ENCODE measurements at places on chromosomes 16 and 17.

DNA sequence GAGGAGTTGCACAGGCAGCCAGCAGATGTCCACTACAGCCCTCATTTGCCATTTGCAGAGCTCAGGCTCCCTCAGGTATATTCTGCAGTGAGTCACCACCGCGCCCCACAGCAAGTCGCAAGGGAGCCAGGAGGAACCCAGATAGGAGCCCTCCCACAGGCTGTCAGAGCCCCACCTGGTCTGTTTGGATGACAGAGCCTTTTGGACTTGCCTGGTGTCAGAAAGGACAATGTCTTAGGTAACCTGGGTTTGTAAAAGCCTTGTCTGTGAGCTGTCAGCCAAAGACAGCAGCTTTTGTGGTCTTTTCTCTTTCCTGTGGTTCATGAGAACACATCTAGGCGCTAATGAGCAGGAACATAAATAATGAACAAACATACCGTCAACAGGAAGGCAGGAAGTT lies 70.9 kb downstream of the GNAO1 start:
- peak; percentile 52 for DNase-seq

GRCh38 chr16:82835487-82836155 lies 208.9 kb downstream of the CDH13 start:
- no peak for DNase-seq

- DNase-seq = no peak
These were observed 3.2 kb downstream of the MPP3 start for GRCh38 chr17:43829738-43830137.

DNA sequence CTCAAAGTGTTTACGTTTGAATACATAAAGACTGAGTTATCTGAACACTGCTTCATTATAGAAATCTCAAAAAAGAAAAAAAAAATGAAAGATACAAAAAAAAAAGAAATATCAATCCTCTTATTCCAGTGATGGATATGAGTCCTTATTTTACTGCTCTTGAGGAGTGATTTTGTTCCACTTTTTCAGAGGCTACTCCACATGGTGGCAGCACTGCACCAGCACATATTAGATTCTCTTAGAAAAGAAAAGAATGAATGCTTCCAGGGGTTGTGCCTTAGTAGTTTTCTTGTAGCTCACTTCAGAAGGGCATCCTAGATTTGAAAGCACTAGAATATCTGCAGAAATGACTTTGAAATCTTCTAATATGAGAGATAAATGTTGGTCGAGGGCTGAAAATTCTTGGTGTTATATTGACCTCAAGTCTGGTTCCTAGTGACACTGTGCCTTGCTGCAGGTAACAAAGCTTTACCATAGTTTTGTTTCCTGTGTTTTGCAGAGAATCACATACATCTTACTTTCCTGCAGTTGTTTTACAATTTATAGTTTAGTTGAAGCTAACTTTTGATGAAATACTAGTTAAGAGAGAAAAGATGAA lies 25.9 kb downstream of the AP2B1 start:
- peak; percentile 16 for DNase-seq

DNA sequence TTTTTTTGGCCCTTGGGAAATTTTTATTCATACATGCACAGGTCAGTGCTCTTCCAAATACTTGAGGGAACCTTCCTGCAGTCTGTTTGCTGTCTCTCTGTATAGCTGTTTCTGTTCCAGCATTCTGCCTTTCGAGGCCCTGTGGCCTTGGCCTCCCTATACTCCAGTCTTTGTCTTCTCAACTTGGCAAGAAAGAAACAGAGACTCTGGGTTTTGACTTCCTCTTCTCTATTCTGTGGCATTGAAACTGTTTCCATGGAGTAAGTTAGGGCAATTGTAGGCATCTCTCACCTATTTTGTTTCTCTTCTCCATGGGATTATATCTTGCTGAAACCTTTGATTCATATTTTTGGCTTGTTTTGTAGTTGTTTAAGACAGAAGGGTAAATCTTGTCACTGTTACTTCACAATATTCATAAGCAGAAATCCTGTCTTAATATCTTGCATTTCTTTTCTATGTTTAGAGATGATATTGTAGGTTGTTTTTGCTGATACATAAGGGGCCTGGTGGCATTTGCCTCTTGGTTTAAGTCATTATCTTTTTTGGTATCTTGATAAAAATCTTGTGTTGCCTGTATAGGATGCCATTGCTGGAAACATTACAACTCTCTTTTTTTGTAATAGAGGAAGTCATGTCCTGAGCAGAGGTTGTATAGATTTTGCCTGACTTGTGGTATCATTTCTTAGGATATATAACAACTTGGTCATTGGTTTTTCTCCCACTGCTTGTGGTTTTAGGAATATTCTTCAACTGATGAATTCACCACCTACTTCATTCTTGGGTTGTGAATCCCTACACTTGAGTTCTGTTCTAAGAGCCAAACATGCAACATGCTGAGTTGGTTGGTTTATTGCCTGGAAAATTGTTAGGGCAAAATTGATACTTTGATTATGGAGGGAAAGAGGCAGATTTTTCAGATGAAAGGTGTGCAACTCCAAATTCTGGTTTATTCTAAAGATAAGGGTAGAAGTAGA lies 168.6 kb downstream of the FTO start:
- DNase-seq = no peak

DNA sequence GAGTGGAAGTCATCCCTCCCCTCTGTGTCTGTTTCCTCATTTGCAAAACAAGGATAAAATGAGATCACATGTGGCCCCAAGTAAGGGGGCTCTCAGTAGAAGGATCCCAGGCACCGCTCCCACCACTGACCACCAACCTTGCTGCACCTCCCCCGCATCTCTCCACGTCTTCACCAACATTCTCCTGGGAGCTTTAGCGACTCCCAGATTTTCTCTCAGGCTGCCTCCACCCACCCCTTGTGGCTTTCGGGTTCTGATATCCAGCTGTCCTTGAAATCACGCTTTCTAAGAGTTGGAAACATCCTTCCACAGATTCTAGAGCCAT lies 16.4 kb upstream of the NTN1 start:
- no peak for DNase-seq
